Naive B cell (primary cell): ENCODE measurements at places on chromosomes 12 and 14.

GRCh38 chr14:56181681-56182085, 63.5 kb downstream of the PELI2 start:
- DNase-seq = no peak

- DNase-seq = no peak
Measured at GRCh38 chr14:70896981-70897380, 10.3 kb upstream of the PCNX1 start.

GRCh38 chr12:12282761-12283425, 16.0 kb upstream of the LRP6 start:
- DNase-seq = no peak

GRCh38 chr12:27198036-27198435, 46.0 kb upstream of the STK38L start:
- DNase-seq = no peak

DNA sequence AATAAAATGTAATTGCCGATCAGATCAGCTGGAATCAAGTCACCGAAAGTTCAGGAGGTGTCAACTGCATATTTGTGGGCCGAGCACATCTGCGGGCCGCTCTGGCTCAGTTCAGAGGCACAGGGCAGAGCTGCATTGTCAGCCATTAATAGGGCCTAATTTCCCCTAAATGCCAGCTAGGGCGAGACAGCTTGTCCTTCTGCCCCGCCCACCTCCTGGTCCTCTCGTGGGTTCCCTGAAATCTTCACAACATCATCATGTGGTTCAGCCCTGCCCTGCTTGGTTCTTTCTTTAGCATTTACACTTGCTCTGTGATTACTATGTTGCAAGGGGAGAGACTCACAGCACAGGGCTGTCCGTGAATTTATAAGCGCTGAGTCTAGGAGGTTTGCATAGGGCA, 148.9 kb downstream of the CHST11 start:
- DNase-seq = no peak

DNA sequence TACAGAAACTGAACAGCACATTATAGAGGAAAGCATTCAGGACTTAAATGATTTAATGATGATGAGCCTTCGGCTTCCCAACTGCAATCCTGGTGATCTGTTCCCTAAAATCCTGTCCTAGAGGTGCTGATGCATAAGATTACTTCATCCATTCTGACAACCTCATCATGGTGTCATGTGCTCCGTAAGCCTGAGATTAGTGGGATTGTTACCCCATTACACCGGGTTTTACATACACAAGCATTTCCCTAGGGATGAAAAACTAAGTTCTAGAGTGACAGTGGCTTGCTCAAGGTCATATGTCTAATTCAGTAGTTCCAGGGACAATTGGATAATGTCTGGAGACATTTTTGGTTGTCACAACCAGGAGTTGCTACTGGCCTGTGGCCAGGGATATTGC, 2.5 kb upstream of the RNASE13 start:
- DNase-seq = no peak

GRCh38 chr14:81471062-81471461, 62.6 kb downstream of the SEL1L start:
- DNase-seq = no peak

- no peak for DNase-seq
Measured at GRCh38 chr14:33879684-33880286, 71.1 kb downstream of the EGLN3 start.
